Vagina (tissue), 2 donors: ENCODE measurements at places on chromosomes 1 and 21.

DNA sequence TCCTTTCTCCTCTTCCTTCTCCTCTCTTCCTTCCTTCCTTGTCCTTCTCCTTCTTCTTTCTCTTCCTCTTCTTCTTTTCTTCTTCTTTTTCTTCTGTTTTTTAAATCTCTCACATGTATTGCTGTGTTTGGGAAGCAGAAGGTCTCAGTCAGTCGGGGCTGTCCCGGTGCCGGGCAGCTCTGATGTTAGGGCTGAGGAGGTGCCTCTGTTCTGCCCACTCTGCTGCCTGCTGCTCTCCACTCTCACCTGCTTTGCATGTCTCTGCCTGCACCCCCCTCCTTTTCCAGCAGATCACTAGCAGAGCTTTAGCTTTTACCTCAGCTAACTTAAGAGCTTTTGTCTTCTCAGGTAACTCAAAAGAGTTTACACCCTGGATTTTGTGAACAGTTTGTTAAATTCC, 276.6 kb downstream of the CHRM3 start:
- no peak overlapping the region for H3K4me3 ChIP-seq
- no peak for DNase-seq
- H3K27ac ChIP-seq = no peak overlapping the region
- no peaks in the 10 kb centered on the region for H3K27me3 ChIP-seq
- no peaks in the 10 kb centered on the region for H3K4me1 ChIP-seq

- DNase-seq = no peak
- H3K36me3 ChIP-seq = no peaks in the 10 kb centered on the region
- H3K27me3 ChIP-seq = no peaks in the 10 kb centered on the region
- H3K4me3 ChIP-seq = no peak overlapping the region
- H3K4me1 ChIP-seq = no peaks in the 10 kb centered on the region
Observed at GRCh38 chr21:8992731-8993174, 1528.6 kb upstream of the TPTE start.

GRCh38 chr1:189424746-189425331, 1052.8 kb downstream of the BRINP3 start:
- H3K36me3 ChIP-seq = no peaks in the 10 kb centered on the region
- DNase-seq = no peak
- H3K27ac ChIP-seq = no peak overlapping the region
- H3K4me3 ChIP-seq = no peak overlapping the region

- no peaks in the 10 kb centered on the region for H3K36me3 ChIP-seq
- H3K27ac ChIP-seq = no peak overlapping the region
- H3K27me3 ChIP-seq = no peaks in the 10 kb centered on the region
- no peak overlapping the region for H3K4me3 ChIP-seq
- no peak for DNase-seq
Observed at GRCh38 chr1:36729716-36730510, 247.2 kb upstream of the CSF3R start.

DNA sequence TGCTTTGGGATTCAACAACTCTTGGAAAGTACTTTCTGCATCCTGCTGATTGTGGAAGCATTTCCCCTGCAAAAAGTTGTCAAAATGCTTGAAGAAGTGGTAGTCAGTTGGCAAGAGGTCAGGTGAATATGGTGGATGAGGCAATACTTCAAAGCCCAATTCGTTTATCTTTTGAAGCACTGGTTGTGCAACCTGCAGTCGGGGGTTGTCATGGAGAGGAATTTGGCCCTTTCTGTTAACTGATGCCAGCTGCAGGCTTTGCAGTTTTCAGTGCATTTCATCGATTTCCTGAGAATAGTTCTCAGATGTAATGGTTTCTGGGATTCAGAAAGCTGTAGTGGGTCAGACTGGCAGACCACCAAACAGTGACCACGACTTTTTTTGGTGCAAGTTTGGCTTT, 47.6 kb upstream of the GJA5 start:
- H3K36me3 ChIP-seq = no peaks in the 10 kb centered on the region
- no peak for DNase-seq
- no peak overlapping the region for H3K27ac ChIP-seq
- no peaks in the 10 kb centered on the region for H3K4me1 ChIP-seq

GRCh38 chr1:116952738-116953275, 43.1 kb downstream of the PTGFRN start:
- H3K4me3 ChIP-seq = no peak overlapping the region
- H3K27me3 ChIP-seq = no peaks in the 10 kb centered on the region
- H3K27ac ChIP-seq = peak overlapping the region; percentile 33
- no peaks in the 10 kb centered on the region for H3K36me3 ChIP-seq
- no peak for DNase-seq

- H3K4me3 ChIP-seq = no peak overlapping the region
- H3K27ac ChIP-seq = no peak overlapping the region
- no peaks in the 10 kb centered on the region for H3K36me3 ChIP-seq
- H3K4me1 ChIP-seq = no peaks in the 10 kb centered on the region
- DNase-seq = no peak
Observed at GRCh38 chr1:39659538-39659937, 12.4 kb downstream of the NT5C1A start.

DNA sequence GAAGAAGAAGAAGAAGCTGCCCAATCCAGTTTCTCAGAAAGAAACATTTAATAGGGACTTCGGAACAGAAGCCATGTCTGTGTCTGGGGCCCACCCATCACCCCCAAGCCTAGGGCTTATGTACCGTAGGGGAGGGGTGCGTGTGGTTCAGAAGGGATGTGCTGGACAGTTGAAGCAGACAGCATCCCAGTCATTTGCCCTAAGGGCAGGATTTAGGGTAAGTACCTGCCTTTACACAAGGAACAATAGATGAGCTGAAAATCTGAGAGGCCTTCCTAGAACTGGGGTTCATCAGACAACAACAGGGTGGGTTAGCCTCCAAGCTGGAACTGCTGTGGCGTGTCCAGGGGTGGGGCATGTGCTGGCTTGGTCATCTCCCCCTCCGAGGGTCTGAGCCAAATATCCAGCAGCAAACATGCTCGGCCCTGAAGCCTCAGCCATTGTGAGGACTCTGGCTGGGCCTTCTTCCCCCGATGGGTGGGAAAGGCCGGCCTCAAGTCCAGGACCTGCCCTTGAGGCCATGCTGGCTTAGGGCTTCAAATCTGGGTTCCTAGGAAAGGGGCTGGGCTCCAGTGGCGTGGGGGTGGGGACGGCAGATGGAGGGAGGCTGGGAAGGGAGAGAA, 12.1 kb downstream of the CSTB start:
- no peak overlapping the region for H3K4me3 ChIP-seq
- H3K27ac ChIP-seq = peak overlapping the region; percentile 53
- no peak for DNase-seq

DNA sequence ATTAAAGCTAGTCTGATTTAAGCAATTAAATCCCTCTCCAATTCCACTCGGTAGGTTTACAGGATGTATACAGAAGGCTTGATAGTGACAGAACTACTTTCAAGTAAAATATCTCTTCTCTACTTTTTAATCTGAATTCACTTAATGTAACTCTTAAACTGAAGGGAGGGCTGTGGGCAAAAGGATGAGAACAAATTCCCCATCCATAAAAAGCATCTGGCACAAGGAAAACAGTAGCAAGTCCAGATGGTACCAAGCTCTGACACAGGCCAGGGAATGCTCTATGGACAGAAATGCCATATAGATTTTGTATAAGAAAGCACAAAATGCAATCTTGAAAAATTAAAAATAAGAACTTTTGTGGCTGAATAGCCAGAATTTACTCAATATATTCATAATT, 53.1 kb upstream of the USH2A start:
- H3K27ac ChIP-seq = no peak overlapping the region
- no peak for DNase-seq
- no peaks in the 10 kb centered on the region for H3K27me3 ChIP-seq
- no peaks in the 10 kb centered on the region for H3K36me3 ChIP-seq
- no peaks in the 10 kb centered on the region for H3K4me1 ChIP-seq
- H3K4me3 ChIP-seq = no peak overlapping the region

- H3K27me3 ChIP-seq = no peaks in the 10 kb centered on the region
- H3K4me1 ChIP-seq = no peaks in the 10 kb centered on the region
- DNase-seq = no peak
- no peak overlapping the region for H3K27ac ChIP-seq
Observed at GRCh38 chr1:114278430-114278829, 124.8 kb upstream of the SYT6 start.

DNA sequence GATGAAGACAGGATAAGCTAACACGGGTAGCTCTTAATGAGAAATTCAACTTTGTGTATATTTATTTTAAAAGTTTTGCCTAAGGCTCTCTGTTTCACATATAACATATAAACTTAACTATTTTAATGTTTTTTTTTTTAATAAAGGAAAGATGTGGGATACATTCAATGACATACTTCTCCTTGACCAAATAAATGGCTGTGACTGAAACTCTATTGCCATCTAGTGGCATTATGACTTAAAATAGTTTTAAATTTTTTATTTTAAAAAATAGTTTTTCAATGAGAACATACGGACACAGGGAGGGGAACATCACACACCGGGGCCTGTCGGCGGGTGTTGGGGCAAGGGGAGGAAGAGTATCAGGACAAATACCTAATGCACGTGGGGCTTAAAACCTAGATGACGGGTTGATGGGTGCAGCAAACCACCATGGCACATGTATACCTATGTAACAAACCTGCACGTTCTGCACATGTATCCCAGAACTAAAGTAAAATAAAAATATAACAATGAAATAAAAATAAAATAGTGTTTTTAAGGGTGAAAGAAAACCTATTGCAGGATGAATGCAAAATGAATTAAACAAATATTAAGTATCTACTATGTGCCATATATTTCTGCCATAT, 83.4 kb downstream of the LYST start:
- H3K27ac ChIP-seq = no peak overlapping the region
- no peaks in the 10 kb centered on the region for H3K36me3 ChIP-seq
- H3K27me3 ChIP-seq = no peaks in the 10 kb centered on the region
- no peak overlapping the region for H3K4me3 ChIP-seq

GRCh38 chr1:98963064-98963758, 41.5 kb downstream of the PLPPR5 start:
- H3K4me3 ChIP-seq = no peak overlapping the region
- no peaks in the 10 kb centered on the region for H3K27me3 ChIP-seq
- H3K36me3 ChIP-seq = no peaks in the 10 kb centered on the region
- no peak for DNase-seq
- H3K27ac ChIP-seq = no peak overlapping the region

DNA sequence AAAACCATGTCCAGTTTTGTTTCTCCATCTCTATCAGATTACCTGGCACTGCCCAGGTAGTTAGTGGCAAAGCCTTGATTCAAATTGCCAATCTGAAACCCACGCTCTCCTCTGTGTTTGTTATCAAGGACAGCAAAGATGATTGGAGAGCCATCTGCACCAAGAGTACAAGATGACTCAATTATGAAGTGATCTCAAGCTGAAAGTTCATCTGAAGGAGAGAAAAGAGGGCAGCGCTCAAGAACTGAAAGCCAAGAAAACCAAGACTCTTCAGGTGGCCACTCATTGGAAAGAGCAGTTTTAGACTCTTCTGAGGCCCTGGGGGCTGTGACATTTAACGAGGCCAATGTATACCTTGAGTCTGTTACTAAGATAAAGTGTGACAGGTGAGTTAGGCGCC, 13.8 kb downstream of the RXRG start:
- no peaks in the 10 kb centered on the region for H3K27me3 ChIP-seq
- DNase-seq = no peak
- H3K4me1 ChIP-seq = no peaks in the 10 kb centered on the region
- no peak overlapping the region for H3K4me3 ChIP-seq

DNA sequence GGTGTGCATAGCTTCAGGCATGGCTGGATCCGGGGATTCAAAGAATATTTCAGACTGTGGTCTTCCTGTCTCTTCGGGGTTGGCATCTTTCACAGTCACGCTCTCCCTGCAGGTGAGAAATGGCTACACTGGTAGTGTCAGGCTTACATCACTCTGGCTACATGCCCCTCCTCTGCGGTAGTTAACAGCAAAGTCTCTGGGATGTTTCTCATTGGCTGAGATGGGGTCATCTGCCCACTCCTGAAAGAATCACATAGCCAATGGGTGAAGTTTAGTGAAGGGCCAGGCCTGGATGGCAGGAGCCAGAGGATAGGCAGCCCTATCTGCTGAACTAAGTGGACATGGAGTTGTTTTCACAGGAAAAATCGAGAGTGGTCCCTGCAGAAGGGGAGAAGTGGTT, 356.5 kb downstream of the MATN1 start:
- no peaks in the 10 kb centered on the region for H3K27me3 ChIP-seq
- H3K4me3 ChIP-seq = no peak overlapping the region
- no peaks in the 10 kb centered on the region for H3K36me3 ChIP-seq
- H3K4me1 ChIP-seq = no peaks in the 10 kb centered on the region
- H3K27ac ChIP-seq = no peak overlapping the region

- H3K36me3 ChIP-seq = peaks cover 9% of the 10 kb centered on the region
- H3K4me1 ChIP-seq = peaks cover 38% of the 10 kb centered on the region
- peak overlapping the region; percentile 73 for H3K4me3 ChIP-seq
- DNase-seq = no peak
- H3K27ac ChIP-seq = peak overlapping the region; percentile 77
- no peaks in the 10 kb centered on the region for H3K27me3 ChIP-seq
Observed at GRCh38 chr1:109425391-109426280, 612 bp downstream of the PSMA5 start.

DNA sequence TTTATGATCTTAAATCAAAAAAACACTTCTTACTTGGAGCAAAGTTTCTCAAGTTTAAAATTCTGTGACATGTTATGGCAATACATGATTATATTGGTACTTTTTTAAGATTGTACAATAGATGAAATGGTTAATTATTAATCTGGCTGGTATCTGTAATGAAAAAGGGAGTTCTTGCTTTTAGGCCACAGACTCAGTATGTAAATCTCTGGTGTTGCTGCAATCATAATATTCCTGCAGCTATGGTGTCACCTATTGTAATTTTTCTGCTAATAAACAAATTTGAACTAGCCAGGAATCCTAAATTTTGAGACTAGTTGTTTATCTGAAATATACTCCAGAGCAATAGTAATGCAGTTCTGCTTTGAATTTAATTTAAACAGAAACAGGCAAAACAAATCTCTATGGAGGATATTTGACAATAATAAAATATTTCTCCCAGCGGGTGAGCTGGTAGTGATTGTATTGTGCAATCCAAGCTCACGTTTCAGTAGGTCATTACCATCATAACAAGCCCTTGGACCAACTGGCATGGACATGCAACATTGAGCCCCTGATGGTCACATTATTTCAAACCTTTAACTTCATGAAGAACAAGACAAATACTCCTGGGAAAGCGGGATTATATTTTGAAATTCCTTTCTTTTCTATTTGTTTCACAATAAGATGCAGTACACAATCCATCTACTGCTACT, 77.2 kb upstream of the USH2A start:
- no peak for DNase-seq
- H3K27ac ChIP-seq = no peak overlapping the region
- no peaks in the 10 kb centered on the region for H3K36me3 ChIP-seq
- H3K4me1 ChIP-seq = no peaks in the 10 kb centered on the region
- no peak overlapping the region for H3K4me3 ChIP-seq

DNA sequence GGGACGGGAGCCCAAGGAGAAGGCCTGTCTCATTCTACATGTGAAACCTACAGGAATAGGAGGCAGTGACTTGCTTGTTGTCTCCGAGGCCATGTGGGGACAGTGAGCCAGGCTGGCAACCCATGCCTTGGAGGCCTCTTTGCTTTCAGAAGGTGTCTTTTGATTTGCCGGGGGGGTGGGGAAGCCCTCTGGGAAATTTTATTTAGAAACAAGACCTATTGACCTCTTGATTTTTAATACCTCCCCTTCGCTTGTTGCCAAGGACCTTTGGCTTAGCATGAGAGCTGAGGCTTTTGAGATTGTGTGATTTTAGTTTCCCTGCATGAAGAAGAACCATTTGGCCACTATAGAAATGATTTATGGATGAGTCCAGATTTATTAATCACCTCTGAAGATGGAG, 4.1 kb downstream of the ARMH1 start:
- no peak overlapping the region for H3K27ac ChIP-seq
- no peak for DNase-seq
- peaks cover 7% of the 10 kb centered on the region for H3K4me1 ChIP-seq
- no peaks in the 10 kb centered on the region for H3K36me3 ChIP-seq

- no peaks in the 10 kb centered on the region for H3K36me3 ChIP-seq
- no peak for DNase-seq
- H3K4me3 ChIP-seq = no peak overlapping the region
Observed at GRCh38 chr1:67571406-67571805, 113.6 kb upstream of the GADD45A start.
